ENCODE measurements at places on chromosomes 6 and 20. TPM values are rescaled to one million over a fixed set of nuclear protein-coding genes. Genes with fewer than 3 reads are reported as not detected.

PRDM13 gene
- total RNA-seq = not detected

KIAA1755 gene
- total RNA-seq = 0.30 TPM

DNA sequence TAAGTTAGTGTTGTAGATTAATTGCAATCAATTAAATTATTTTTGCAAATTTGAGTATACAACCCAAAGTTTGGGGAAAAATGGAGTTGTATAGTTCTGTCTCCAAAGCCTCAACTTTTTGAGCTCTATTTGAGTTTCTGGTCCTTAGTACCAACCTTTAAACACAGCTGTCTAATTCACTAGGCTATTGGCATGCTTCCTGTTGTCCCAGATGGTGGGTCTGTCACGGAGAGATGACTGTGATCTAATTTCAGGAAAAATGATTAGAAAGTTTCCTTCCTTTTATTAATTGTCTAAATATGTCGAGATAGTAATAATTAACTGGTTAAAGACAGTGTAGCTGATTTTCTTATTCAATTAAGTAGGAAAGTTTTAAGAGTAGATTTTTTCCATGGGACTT is 109.6 kb downstream of the SCAF8 start:
- no peaks in the 10 kb centered on the region for H3K27me3 ChIP-seq
- no peaks in the 10 kb centered on the region for H3K36me3 ChIP-seq
- no peak overlapping the region for H3K27ac ChIP-seq
- no peaks in the 10 kb centered on the region for H3K4me1 ChIP-seq
- H3K4me3 ChIP-seq = no peak overlapping the region

- H3K4me1 ChIP-seq = no peaks in the 10 kb centered on the region
- peak; percentile 54 for DNase-seq
- H3K27me3 ChIP-seq = no peaks in the 10 kb centered on the region
Measured at GRCh38 chr6:144559865-144560593, 274.9 kb downstream of the UTRN start.

CST4 gene
- total RNA-seq = 0.78 TPM

DNA sequence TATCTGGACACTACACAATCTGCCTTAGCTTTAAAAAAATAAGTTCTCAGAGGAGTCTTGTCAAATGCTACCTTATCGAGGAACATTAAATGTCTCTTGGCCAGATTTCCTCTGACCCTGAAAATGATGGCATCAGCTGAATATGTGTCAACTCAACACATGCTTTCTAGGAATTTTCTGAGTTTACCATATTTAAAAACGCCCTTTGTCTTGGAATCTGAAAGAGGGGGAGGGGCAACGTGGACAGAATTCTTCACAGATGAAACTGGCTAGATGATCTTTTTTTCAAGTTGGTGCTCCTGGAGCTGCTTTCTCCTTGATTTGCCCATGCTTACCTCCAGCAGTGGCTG is 5.1 kb downstream of the SOX4 start:
- no peaks in the 10 kb centered on the region for H3K27me3 ChIP-seq
- no peak for DNase-seq
- no peak overlapping the region for H3K27ac ChIP-seq

- no peaks in the 10 kb centered on the region for H3K36me3 ChIP-seq
- H3K4me1 ChIP-seq = peaks cover 45% of the 10 kb centered on the region
- H3K27ac ChIP-seq = peak overlapping the region; percentile 73
- peak overlapping the region; percentile 64 for H3K4me3 ChIP-seq
- H3K27me3 ChIP-seq = no peaks in the 10 kb centered on the region
Measured at GRCh38 chr6:15248451-15249370, 2.8 kb downstream of the JARID2 start.

ZNF334 gene
- 3.8 TPM for total RNA-seq

GRCh38 chr6:122657601-122658000 is 47.4 kb downstream of the PKIB start:
- peaks cover 34% of the 10 kb centered on the region for H3K4me1 ChIP-seq
- H3K27ac ChIP-seq = peak overlapping the region; percentile 14
- no peaks in the 10 kb centered on the region for H3K36me3 ChIP-seq
- peak; percentile 65 for DNase-seq
- no peaks in the 10 kb centered on the region for H3K27me3 ChIP-seq

- no peak overlapping the region for H3K4me3 ChIP-seq
- no peak overlapping the region for H3K27ac ChIP-seq
- H3K4me1 ChIP-seq = no peaks in the 10 kb centered on the region
- DNase-seq = no peak
- no peaks in the 10 kb centered on the region for H3K27me3 ChIP-seq
Measured at GRCh38 chr6:12090714-12091113, 78.6 kb downstream of the HIVEP1 start.

DNA sequence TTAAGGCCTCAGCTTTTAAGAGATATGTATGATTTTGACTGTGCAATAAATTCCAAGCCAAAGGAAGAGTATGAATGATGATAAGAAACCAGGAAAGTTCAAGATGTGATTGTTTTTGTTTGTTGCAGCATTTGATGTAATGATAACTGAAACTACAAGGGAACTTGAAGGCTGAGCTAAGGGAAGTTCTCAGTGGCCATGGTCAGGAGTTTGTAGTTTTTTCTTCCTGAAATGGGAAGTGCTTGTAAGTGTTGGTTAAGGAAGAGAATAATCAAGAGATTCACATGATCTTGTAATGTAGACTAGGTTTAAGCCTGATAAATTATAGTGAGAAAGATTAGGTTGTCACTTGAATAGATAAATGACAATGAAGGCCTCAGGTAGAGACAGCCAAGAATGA is 53.4 kb downstream of the PTCHD4 start:
- no peaks in the 10 kb centered on the region for H3K27me3 ChIP-seq
- H3K4me3 ChIP-seq = no peak overlapping the region
- no peak for DNase-seq
- H3K36me3 ChIP-seq = no peaks in the 10 kb centered on the region
- no peak overlapping the region for H3K27ac ChIP-seq
- no peaks in the 10 kb centered on the region for H3K4me1 ChIP-seq

NRSN2 gene
- 16.5 TPM for total RNA-seq

C2 gene
- total RNA-seq = 2.4 TPM

- H3K4me3 ChIP-seq = no peak overlapping the region
- H3K36me3 ChIP-seq = no peaks in the 10 kb centered on the region
- H3K27ac ChIP-seq = no peak overlapping the region
- no peak for DNase-seq
Measured at GRCh38 chr6:25617997-25618396, 34.0 kb upstream of the SCGN start.

C6orf15 gene
- total RNA-seq = 21.6 TPM

FAM217A gene
- not detected for total RNA-seq

DNA sequence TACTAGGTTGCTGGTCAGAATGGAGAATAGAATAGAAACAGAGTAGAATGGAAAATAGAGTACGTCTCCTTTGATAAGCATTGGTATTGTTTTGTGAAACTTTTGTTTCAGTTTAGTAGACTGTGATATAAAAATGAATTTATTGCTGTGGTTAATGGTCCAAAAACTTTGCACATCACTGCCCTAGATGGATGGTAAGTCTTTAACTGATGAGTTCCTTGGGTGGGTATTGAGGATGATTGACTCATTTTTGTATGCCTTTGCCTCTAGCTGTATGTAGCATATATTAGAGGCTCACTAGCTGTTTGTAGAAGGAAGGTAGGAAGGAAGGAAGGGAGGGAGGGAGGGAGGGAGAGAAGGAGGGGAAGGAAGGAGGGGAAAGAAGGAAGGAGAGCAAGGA is 48.3 kb downstream of the ZDHHC14 start:
- no peaks in the 10 kb centered on the region for H3K27me3 ChIP-seq
- no peak overlapping the region for H3K4me3 ChIP-seq
- H3K4me1 ChIP-seq = peaks cover 31% of the 10 kb centered on the region
- no peaks in the 10 kb centered on the region for H3K36me3 ChIP-seq

GGTLC1 gene
- total RNA-seq = 0.43 TPM

NRSN1 gene
- not detected for total RNA-seq

PPP1R14C gene
- total RNA-seq = 9.8 TPM

GRCh38 chr6:107956586-107957307 is 1.3 kb downstream of the SEC63 start:
- H3K4me1 ChIP-seq = peaks cover 45% of the 10 kb centered on the region
- peak overlapping the region; percentile 77 for H3K27ac ChIP-seq
- peak overlapping the region; percentile 97 for H3K4me3 ChIP-seq
- DNase-seq = no peak

DNA sequence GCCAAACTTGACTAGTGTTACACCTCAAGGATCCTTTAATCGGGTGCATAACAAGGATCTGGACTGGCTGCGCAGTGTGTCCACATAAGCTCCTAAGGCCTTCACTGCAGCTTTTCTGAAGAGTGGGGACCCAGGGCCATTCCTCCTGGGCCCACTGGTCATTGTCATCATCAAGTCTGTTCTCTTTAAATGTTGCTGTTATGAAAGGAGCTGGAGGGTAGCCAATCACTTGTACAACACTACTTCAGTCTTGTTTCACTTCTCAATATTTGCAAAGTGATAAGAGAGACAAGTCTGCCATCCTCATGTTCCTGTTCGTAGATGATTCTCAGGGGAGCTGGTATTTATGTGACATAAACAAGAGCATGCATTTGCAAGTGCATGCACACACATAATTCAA is 149.8 kb downstream of the SYNDIG1 start:
- no peaks in the 10 kb centered on the region for H3K4me1 ChIP-seq
- DNase-seq = no peak
- H3K27ac ChIP-seq = no peak overlapping the region
- H3K4me3 ChIP-seq = no peak overlapping the region

GRCh38 chr6:44161997-44162338 is 3.3 kb downstream of the CAPN11 start:
- H3K27me3 ChIP-seq = peaks cover 4% of the 10 kb centered on the region
- DNase-seq = no peak
- no peaks in the 10 kb centered on the region for H3K36me3 ChIP-seq

DNA sequence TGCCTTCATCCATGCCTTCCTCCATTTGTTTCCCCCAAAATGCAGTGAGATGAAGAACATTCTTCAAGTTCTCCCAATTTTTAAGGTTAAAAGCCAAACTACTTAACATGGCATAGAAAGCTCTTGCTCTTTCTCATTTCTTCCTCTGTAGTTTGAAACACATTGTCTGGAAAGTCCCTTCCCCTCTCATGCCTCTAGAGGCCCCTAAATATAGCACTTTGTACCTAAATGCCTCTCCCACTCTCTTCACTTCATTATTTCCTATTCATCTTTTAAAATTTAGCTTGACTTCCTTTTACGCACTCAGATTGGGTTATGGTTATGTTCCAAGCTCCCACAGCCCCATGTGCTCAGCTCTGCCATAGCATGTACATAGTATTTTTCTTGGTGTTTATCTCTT is 389.3 kb downstream of the HDGFL1 start:
- H3K4me3 ChIP-seq = no peak overlapping the region
- no peaks in the 10 kb centered on the region for H3K36me3 ChIP-seq
- peaks cover 11% of the 10 kb centered on the region for H3K4me1 ChIP-seq
- H3K27me3 ChIP-seq = no peaks in the 10 kb centered on the region
- no peak for DNase-seq

- no peaks in the 10 kb centered on the region for H3K27me3 ChIP-seq
- H3K4me3 ChIP-seq = no peak overlapping the region
- DNase-seq = peak; percentile 87
- H3K36me3 ChIP-seq = no peaks in the 10 kb centered on the region
Measured at GRCh38 chr6:13268913-13269518, 59.3 kb downstream of the TBC1D7 start.

GRCh38 chr6:5729080-5729434 is 277.7 kb downstream of the NRN1 start:
- no peak overlapping the region for H3K27ac ChIP-seq
- DNase-seq = no peak
- no peaks in the 10 kb centered on the region for H3K36me3 ChIP-seq
- no peaks in the 10 kb centered on the region for H3K4me1 ChIP-seq
- no peak overlapping the region for H3K4me3 ChIP-seq

SLC22A16 gene
- not detected for total RNA-seq

DNMT3B gene
- 8.0 TPM for total RNA-seq

DNA sequence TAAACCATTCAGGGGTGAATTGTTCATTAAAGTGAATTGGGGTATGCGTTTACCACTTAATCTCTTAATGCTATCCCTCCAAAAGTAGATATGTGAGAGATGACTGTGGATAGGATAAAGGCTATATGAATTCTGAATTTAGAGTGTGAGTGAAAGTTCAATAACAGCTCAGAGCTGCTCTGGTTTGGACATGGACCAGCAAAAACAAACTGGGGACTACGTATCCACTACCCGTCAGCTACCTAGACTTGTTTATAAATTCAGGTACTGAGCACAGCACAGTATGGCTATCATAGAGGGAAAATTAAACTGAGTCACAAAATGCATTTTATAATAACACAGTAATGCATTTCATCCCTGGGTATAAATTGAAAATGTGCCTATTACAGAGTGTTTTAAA is 44.4 kb downstream of the HDDC2 start:
- no peak for DNase-seq
- no peaks in the 10 kb centered on the region for H3K27me3 ChIP-seq
- peaks cover 6% of the 10 kb centered on the region for H3K36me3 ChIP-seq
- H3K4me1 ChIP-seq = no peaks in the 10 kb centered on the region

DNA sequence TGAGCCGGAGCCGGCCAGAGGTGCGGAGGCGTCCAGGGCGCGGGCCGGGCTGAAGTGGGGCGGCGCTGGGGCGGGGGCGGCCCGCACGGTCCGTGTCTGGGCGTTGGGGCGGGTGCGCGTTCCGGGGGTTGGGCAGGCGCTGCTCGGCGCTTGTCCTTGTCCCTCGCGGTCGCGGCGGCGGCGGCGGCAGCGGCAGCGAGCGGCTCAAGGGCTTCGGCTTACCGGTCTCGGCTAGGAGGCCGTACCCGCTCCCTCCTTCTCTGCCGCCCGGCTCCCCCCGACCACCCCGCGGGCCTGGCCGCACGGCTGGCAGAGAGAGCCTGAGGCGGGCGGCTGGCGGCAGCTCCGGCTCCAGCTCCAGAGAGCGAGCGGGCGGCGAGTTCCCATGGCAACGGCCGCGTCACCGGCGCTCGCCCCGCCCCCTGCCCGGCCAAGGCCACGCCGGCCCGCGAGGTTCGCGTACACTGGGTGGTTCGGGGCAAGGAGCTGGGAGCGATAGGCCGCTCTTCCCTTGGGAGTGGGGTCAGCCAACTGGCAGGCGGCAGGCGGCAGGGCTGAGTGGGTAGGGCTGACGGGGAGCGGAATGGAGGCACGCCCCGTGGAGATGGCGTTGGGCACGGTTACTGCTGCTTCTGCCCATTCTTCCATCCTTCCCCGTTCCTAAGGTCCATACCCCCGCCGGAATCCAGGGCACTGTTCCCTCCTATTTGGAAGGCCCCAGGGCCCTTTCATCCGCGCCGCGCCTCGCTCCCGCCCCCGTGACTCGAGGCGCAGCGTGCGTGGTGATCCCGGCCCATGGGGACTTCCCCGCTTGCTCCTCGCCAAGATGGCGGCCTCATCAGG is at the start of gene LRRC73:
Gene LRRC73, minus strand, starts transcription at position 363 of the 843 bp plus-strand sequence. CDS start 561 bp downstream, outside the sequence.
- H3K27ac ChIP-seq = no peak within 1 kb of the TSS
- peaks cover 8% of the 10 kb centered on the region for H3K4me1 ChIP-seq
- H3K4me3 ChIP-seq = peak within 1 kb of the TSS; percentile 84
- peaks cover 9% of the 10 kb centered on the region for H3K36me3 ChIP-seq

NFKBIE gene
- total RNA-seq = 7.6 TPM

KHDC1 gene
- total RNA-seq = 16.2 TPM

POM121L2 gene
- not detected for total RNA-seq

CDH26 gene
- total RNA-seq = 0.68 TPM
